Cardiac septum (tissue), 1 donor: ENCODE measurements at places on chromosomes 2 and 18.

DNA sequence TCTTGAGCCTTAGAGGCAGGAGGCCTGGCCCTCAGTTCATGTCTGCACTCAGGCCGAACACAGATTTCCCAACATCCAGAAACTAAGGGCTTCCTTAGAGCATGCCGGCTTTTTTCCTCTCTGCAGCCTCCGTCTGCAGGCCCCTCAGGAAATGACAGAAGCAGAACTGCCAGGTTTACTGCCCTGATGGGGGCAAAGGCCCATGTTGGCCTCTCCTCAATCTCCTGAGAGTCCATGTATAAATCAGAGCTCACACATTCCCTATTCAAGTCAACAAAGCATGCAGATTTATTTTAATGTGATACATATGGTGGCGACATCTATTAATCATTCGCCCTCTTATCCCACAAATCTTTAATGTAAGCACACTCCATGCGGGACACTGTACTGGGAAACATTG lies 475.6 kb upstream of the HS6ST1 start:
- DNase-seq = no peak

GRCh38 chr2:157900203-157900602 lies 24.1 kb upstream of the ACVR1 start:
- no peak for DNase-seq

DNA sequence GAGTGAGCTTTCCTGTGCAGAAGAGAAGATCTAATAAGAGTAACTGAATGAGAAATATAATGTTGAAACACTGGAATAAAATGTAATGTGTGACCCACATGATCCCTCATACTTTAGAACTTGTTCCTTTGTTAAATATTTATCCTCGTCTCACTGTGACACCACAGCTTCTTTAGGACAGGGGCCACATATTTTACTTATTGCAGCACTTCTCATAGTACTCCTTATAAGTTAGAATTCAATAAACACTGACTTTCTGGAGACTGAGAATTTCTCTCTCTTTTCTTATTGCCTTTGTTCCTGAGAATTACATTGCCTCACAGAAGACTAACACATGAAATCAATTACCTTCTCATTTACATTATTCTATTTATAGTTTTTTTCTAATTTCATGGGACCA lies 1234.6 kb upstream of the CHAC2 start:
- no peak for DNase-seq

- DNase-seq = no peak
Measured at GRCh38 chr2:60351802-60352201, 201.7 kb downstream of the BCL11A start.

DNA sequence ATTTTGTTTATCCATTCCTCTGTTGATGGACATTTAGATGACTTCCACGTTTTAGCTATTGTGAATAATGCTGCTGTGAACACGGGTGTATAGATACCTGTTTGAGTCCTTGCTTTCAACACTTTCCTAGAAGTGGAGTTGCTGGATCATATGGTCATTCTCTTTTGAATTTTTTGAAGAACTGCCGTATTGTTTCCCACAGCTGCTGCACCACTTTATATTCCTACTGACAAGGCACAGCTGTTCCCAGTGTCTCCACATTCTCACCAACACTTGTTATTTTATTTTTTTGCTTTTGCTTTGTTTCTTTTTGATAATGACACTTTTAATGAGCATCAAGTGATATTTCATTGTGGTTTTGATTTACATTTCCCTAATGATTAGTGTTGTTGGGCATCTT lies 41.4 kb upstream of the KCNJ13 start:
- DNase-seq = no peak

- no peak for DNase-seq
Measured at GRCh38 chr2:239864247-239865058, 160.7 kb downstream of the NDUFA10 start.
